Thymus (tissue), 14 donors: ENCODE measurements at places on chromosomes 12 and 14. TPM values are rescaled to one million over a fixed set of nuclear protein-coding genes. Genes with fewer than 3 reads are reported as not detected.

The PPP1R36 gene
- polyA plus RNA-seq: 0.80 TPM

- no peak overlapping the region for H3K27ac ChIP-seq
- no peak overlapping the region for H3K4me3 ChIP-seq
- peaks cover 3% of the 10 kb centered on the region for H3K4me1 ChIP-seq
- H3K27me3 ChIP-seq: no peaks in the 10 kb centered on the region
Observed at GRCh38 chr12:5745251-5745888, 199.7 kb downstream of the ANO2 start.

- peaks cover 17% of the 10 kb centered on the region for H3K36me3 ChIP-seq
- DNase-seq: no peak
- H3K4me1 ChIP-seq: peaks cover 36% of the 10 kb centered on the region
- no peaks in the 10 kb centered on the region for H3K27me3 ChIP-seq
- no peak overlapping the region for H3K4me3 ChIP-seq
Observed at GRCh38 chr12:57781801-57782200, 786 bp upstream of the TSFM start.

- no peaks in the 10 kb centered on the region for H3K27me3 ChIP-seq
- DNase-seq: no peak
- no peaks in the 10 kb centered on the region for H3K4me1 ChIP-seq
- H3K36me3 ChIP-seq: no peaks in the 10 kb centered on the region
- H3K4me3 ChIP-seq: no peak overlapping the region
- no peak overlapping the region for H3K27ac ChIP-seq
Observed at GRCh38 chr12:104903648-104904423, 54.3 kb downstream of the SLC41A2 start.

DNA sequence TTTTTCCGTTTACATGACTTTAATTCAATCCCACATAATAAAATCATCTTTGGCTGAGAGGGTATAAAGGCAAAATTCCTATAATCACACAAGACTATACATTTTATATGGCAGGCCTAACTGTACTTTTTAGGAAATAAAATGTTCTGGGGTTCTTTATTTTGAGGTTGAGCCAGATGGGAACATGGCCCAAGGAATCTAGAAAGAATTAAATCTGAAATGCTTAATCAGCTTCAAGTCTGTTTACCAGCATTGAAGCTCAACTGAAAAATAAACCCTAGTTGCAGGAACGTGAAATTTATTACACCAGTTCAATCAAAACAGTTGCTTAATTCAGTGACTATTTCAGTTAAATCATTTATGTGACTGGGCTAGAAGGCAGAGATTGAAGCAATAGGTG is 191.0 kb upstream of the BTG1 start:
- DNase-seq: no peak
- H3K4me3 ChIP-seq: no peak overlapping the region
- no peaks in the 10 kb centered on the region for H3K36me3 ChIP-seq
- peaks cover 17% of the 10 kb centered on the region for H3K4me1 ChIP-seq
- H3K27ac ChIP-seq: no peak overlapping the region

GRCh38 chr12:109878247-109878625 is 2.1 kb downstream of the GLTP start:
- H3K4me3 ChIP-seq: no peak overlapping the region
- DNase-seq: no peak
- no peaks in the 10 kb centered on the region for H3K4me1 ChIP-seq
- H3K27ac ChIP-seq: no peak overlapping the region
- peaks cover 9% of the 10 kb centered on the region for H3K27me3 ChIP-seq
